ENCODE measurements at places on chromosomes 1 and 21.

DNA sequence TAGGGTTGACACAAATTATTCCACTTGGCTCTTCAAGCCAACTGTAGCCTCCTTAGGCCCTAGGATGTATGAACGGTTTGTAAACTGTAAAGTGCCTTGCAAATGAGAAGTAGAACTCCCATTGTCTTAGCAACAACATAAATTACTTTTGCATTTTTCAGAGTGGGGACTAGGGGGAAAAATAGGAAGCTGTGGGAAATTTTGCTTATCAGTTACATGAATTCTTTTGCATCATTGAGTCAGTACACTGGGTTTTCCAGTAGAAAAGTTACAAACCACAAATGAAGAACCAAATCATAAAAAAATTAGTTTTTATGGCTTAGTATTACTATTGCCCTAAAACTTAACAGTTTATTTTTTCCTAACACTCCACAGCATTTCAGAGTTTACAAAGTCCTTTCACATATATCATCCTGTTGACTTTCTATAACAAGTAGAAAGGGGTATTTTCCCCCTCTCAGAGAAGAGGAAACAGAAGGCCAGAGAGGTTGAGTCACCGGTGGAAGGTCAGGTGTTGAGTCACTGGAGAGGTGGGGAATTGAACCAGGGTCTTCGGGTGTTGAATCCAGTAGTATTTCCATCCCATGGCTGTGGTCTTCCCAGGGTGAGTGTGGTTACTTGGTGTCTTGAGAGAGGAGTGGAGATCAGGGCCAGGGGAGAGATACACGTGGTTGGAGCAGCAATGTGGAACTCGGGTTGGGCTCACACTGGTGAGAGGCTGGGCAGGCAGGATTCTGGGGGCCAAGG, 71.9 kb upstream of the USP24 start:
- DNase-seq: no peak

DNA sequence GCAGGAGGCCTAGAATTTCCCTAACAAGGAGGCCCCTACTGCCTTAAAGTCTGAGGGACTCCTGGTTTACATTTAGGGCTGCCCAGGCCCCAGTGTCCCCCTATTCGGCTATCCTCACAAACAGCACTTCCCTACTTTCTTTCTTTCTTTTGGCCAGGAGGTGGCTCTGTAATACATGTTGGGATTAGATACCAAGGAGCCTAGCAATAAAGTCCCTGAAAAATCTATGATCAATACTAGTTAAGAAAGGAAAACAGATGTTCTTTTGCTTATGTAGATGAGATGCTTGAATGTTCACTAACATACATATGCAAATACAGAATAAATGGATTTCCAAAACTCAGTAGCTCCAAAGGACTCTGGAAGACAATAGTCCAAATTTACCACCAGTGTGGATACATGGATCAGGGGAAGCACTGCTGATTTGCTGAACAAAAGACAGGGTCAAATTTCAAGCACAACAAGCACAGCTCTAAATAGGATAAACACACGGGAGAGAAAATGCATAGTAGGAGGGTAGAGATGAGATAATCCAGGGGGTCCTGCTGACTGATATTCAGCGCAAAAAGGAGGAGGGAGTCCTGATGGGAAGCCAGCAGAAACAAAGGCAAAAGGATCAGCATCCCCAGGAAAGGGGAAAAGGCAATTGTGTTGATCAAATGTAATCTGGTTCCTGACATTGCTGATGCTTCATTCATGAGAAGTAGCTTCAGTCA, 240.0 kb downstream of the NUF2 start:
- peak; percentile 55 for DNase-seq

DNA sequence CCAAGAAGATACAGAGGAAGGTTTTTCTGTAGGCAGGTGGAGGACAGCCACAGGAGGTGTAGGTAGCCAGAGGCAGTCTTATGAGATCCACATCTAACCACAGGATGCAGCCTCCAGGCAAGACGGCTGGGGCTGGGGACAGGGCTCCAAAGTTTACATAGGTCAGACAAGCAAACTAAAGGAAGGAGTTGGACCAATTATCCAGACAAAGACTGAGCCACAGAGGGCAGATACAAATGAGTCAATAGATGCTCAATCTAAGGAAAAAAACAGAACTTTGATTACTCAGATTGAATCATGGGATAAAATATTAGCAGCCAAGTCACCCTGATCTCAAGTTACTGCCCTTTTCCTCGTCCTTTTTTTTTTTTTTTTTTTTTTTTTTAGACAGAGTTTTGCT, 91.6 kb downstream of the RGS7 start:
- DNase-seq: no peak

DNA sequence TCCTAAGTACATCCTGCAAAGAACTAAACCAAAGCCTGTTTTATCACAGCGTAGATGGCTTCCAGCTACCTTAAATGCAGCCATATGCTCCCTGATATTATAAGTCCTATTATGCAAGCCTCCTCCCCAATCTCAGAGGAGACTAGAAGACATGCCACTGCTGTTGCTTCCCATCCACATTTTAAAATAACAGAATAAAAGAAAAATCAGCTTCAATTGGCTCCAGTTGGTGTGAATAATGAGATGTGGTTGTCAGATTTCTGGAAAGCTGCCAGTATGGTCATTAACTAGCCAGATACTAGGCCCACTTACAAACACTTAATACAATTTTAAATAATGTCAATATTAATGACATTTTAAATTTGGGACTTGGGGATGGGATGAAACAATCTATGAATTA, 25.7 kb downstream of the WARS2 start:
- peak; percentile 83 for DNase-seq

- no peak for DNase-seq
Observed at GRCh38 chr1:24978383-24979032, 48.4 kb upstream of the RUNX3 start.

- peak; percentile 23 for DNase-seq
Observed at GRCh38 chr1:31587720-31588423, 11.6 kb downstream of the TINAGL1 start.

DNA sequence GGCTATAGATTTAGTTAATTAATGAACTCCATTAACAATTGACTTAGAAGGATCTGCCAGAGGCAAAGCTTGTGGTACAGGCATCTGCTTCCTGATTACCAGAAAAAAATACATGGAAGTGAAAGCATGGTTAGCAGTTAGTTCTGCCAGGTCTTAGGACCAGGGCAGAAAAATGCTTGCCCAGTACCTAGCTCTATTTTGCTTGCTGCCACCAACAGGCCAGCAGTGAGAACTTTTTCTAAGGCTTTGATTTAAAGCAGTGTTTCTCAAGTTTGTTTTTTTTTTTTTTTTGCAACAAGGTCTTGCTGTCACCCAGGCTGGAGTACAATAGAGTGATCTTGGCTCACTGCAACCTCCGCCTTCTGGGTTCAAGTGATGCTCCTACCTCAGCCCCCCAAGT, 16.4 kb upstream of the MTF1 start:
- no peak for DNase-seq

DNA sequence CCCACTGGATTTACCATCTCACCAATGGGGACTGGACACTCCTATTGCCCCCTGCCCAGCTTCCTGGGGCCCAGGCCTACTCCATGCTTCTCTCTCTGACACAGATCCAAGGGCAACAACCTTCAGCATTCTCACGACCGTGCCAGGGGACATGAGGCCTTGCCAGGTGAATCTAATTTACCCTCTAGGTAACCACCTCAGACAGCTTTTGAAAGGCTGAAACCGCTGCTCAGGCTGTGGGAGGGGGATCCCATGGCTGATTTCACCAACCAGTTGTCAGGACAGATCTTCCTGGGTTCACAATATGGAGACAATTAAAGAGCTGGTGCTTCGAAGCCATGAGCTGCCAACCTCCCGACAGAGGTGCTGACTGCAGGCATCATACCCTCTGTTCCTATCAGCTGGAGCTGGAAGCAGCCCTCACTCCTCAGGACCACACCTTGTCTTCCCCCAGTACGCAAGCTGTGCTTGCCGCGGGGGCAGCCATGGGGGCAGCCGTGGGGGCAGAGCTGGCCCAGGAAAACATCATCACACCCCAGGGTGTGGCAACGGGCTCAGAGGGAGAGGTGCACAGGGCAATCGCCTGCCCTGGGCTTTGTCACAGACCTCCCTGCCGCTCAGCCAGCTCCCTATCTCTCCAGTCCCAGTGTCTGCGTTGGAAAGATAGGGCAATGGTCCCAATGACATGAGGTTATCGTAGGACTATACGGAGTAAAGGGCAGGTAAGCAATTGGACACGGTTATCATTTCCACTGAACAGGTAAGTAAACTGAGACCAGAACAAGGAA, 120.2 kb downstream of the DMRTB1 start:
- DNase-seq: no peak

DNA sequence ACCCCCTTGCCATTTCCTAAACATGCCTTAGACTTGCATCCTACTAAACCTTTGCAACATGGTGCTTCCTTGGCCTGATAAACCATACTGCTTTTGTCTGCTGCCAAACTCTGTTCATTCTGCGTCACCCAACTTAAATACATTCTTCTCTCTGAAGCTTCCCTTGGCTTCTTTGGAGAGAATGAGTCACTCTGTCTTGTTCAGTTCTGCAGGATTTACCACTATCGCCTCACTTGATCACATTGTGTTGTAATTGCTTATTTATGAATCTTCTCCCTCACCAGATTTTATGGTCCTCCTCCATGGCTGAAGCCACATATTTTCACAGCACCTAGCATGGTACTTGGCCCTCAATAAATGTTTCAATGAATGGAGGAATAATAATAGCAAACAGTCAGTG, 21.7 kb upstream of the TUT4 start:
- DNase-seq: no peak

DNA sequence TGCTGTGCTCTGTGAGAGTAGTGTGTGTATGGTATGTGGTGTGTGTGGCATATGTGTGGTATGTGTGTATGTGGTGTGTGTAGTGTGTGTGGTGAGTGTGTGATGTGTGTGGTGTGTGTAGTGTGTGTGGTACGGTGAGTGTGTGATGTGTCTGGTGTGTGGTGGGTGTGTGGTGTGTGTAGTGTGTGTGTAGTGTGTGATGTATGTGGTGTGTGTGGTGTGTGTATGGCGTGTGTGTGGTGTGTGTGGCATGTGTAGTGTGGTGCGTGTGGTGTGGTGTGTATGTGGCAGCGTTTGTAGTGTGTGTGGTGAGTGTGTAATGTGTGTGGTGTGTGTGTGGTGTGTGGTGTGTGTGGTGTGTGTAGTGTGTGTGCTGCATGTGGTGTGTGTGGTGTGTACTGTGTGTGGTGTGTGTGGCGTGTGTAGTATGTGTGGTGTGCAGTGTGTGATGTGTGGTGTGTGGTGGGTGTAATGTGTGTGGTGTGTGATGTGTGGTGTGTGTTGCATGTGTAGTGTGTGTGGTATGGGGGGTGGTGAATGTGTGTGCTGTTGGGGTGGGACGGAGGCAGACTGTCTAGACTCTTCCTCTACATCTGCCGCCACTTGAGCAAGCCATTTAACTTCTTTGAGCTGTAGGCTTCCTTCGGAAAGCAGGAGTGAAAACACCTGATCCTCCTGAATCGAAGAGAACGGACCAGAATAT, 33.5 kb downstream of the GPA33 start:
- peak; percentile 93 for DNase-seq

DNA sequence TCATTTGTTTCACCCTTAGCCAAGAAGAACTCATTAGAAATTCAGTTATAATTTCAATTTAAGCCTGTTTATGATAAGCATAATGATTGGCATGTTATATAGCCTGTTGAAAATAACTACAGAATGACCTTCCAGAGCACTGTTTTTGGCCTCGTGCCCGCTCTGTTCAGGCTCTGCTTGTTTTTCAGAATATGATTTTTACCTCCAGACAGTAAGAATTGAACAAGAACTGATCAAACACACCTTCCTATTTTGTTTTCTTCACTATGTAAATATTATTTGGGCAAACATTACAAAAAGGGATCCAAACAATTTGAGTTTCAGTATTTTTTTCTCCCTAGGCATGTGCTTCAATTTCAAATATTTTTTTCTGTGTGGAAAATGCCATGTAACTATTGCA, 48.1 kb upstream of the ANGPTL1 start:
- no peak for DNase-seq

All from NCI-H1105 treated with DMSO at 0.1 percent for 48 hours (cell line).